ENCODE measurements at places on chromosomes 12 and 14.

- no peak for DNase-seq
These were observed 9.0 kb downstream of the PITPNM2 start for GRCh38 chr12:123141615-123142517.

GRCh38 chr12:30884799-30885198, 41.7 kb upstream of the TSPAN11 start:
- DNase-seq = no peak

GRCh38 chr14:81537193-81537592, 3.5 kb upstream of the SEL1L start:
- no peak for DNase-seq

DNA sequence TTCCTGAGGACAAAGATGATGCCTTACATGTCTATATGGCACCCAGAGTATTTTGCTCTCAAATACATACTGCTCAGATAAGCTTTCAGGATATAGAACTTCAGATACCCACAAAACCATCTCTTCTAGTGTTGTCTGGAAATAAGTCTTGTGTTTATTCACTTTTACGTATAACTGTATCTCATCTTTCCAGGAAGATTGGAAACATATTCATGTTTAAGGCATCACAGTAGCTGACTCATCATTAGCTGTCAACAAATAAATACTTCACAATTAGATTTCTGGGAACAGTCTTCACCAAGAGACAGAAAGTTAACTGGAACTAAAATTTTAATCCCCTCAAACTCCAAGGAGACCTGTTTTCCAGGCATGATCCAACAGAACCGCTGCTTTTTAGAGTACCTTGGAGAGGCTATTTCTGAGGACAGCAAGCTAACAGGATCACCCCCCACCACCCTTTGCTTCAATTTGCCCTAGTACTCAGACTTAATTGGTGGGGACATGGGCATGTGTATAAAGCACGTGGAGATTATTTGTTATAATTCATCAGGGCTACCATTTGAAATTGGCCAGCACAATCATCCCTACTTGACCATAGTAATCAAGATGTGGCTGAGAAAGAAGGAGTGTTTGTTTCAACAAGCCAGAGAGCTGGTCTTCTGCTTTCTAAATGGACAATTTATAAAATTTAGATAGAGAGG, 129.3 kb upstream of the HIF1A start:
- no peak for DNase-seq

- peak; percentile 27 for DNase-seq
These were observed 578 bp downstream of the PPP1R13B start for GRCh38 chr14:103846543-103847450.
